ENCODE measurements at places on chromosomes 2 and 18. TPM values are rescaled to one million over a fixed set of nuclear protein-coding genes. Genes with fewer than 3 reads are reported as not detected.

DNA sequence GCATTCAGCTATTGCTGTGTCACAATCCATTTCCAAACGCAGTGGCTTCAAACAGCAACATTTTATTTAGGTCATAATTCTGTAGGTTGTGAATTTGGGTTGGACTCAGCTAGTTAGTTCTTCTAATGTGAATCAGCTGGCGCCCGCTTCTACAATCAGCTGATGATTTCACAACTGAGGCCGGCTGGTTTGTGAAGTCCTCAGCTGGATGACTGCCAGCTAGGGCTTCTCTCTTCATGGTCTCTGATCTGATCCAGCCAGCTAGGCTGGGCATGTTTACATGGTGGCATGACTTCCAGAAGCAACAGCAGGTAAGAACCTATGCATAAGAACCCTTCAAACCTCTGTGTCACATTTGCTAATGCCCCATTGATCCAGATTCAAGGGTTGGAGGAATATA, 172.0 kb downstream of the SLC4A10 start:
- DNase-seq, result no peak

DNA sequence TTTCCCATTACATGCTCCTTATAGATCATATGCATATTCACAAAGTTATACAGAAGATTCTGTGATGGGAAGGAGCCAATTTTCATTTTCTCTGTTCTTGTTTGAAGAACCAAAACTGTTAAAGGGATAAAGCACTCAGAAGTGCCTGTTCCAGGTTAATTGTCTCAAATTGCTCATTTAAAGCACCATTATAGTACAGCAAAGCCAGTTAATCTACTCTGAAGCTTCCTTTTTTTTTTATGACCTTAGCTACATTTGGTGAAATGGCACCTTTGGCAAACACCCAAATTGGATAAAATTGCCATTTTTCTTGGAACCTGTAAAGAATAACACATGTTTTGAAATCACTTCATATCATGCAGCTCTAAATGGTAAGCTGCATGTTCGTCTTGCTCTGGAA, 1092.3 kb downstream of the BCL11A start:
- no peak for DNase-seq

- no peak for DNase-seq
Measured at GRCh38 chr2:109356324-109357035, 227.5 kb downstream of the SH3RF3 start.

DNA sequence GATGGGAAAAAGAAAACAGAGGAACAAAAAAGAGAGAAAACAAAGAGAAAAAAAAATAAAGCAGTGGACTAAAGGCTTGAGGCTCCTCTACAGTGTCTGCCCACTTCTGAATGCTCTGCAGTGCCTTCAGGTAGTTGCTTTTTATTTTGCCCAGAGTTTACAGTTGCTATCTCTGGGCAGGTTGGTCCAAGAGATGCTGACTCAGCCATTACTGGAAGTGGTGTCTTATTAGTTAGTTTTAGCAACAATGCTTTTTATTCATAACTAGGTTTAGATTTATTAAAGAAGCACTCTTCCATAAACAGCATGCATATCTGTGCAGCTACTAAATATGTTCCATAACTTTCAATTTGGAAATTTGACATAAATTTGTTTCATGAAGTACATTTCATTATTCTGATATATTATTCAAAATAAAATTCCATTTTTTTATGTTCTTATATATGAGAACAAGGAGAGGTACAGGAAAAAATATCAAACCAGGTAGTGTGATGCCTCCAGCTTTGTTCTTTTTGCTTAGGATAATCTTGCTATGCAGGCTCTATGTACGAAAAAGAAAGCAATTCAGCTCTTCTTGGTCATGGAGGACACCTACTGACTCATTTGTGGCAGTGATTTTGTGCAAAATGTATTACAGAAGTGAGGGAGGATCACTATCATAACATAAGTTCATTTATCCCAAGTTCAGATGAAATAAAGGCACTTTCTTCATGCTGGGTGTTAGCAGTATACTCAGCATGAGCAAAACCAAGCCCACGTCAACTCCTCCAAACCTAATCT, 69.5 kb downstream of the RPIA start:
- DNase-seq, result no peak

DNA sequence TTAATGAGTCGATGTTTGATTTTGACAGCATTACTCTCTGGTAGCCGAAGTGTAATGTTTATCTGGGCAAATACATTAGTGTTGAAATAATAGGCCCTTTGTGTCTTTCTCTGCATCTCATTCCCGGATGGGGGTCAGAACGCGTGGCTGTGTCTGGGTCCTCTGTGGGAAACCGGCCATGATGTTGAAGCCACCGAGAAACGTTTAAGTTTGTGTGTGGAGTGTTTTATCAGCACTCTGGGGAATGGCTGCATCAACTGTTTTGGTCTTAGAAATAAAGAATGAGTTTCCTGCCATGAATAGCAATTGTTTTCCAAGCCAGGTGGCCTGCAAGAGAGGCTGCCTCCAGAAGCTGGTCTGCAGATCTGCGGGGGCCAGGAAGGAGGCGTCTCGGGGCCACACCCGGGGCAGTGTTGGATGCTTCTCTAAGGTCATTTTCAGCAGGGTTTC, 69.7 kb downstream of the RNF144A start:
- DNase-seq, result no peak

DNA sequence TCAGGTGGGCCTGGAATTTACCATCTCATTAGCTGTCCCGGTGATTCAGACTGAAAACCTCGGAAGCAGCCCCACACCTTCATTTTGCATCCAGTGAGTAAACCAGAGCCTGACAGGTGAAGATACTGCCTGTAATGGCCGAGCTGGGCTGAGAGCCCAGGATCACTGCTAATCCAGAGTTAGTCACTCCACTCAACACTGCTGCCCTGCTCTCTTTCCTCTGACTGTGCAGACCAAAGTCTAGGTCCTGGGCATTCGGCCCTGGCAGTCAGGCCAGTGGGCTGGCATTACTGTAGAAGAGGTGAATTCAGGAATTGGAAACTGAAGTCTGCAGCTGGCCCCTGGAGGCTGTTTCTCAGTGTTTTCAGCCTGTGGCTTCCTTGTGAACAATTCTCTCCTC, 44.3 kb downstream of the TMEM17 start:
- no peak for DNase-seq

DNA sequence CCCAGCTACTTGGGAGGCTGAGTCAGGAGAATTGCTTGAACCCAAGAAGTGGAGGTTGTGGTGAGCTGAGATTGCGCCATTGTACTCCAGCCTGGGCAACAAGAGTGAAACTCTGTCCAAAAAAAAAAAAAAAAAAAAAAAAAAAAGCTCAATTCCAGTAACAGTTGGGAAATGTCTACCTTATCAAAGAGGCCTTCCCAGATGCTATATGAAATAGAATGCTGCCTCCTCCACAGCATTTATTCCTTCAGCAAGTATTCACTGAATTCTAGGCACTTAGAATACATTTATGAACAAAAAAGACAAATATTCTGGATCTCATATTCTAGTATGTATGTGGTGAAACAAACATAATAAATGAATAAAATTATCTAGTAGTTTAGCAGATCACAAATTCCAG, 12.8 kb upstream of the CDK5R2 start:
- no peak for DNase-seq

EGR4 gene
- total RNA-seq, result not detected

NAB1 gene
- 49.7 TPM for total RNA-seq

C1GALT1C1L gene
- 0.99 TPM for total RNA-seq

TEX44 gene
- not detected for total RNA-seq

ERBB4 gene
- 10.2 TPM for total RNA-seq

C2orf66 gene
- 1.0 TPM for total RNA-seq

All from ureter (tissue), 1 donor.